ENCODE measurements at places on chromosomes 1 and 21. TPM values are rescaled to one million over a fixed set of nuclear protein-coding genes. Genes with fewer than 3 reads are reported as not detected.

The FCAMR gene
- not detected for total RNA-seq

The LRRC38 gene
- total RNA-seq, result not detected

GRCh38 chr1:180193141-180194047, 36.7 kb upstream of the LHX4 start:
- no peak for DNase-seq

DNA sequence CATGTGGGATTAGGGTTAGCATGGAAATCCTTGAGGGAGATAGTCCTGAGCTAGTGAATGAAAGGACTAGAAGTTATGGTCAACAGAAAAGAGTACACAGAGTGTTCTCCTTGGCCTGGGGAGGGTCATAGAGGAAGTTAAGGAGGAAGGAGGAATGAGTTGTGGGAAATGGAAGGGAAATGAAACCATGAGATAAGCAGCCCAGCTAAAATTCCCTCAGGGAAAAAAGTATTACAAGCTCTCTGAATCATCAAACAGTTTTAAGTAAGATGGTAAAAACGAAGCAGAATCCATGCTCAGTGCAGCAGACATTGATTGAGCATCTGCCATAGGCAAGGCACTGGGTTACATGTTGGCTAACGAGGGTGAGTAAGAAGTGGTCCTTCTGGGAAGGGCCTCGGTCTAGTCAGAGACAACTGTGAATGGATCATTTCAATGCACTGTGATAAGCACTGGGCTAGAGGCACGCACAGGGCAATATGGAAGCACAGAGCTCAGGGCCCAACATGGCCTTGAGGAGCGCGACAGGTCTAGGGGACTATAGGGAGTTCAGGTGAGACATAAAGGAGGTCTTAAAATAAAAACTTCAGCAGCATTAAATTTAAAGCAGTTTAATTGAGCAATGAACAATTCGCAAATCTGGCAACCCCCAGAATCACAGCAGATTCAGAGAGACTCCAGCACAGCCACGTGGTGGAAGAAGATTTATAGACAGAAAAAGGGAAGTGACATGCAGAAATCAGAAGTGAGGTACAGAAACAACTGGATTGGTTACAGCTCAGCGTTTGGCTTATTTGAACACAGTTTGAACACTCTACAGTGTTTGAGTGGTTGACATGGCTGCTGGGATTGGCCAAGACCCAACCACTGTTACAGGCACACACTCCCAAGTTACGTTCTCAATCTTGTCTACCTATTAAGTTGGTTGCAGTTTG, 219.5 kb downstream of the HLX start:
- no peak for DNase-seq

GRCh38 chr1:61132645-61133334, 50.4 kb downstream of the NFIA start:
- no peak for DNase-seq

DNA sequence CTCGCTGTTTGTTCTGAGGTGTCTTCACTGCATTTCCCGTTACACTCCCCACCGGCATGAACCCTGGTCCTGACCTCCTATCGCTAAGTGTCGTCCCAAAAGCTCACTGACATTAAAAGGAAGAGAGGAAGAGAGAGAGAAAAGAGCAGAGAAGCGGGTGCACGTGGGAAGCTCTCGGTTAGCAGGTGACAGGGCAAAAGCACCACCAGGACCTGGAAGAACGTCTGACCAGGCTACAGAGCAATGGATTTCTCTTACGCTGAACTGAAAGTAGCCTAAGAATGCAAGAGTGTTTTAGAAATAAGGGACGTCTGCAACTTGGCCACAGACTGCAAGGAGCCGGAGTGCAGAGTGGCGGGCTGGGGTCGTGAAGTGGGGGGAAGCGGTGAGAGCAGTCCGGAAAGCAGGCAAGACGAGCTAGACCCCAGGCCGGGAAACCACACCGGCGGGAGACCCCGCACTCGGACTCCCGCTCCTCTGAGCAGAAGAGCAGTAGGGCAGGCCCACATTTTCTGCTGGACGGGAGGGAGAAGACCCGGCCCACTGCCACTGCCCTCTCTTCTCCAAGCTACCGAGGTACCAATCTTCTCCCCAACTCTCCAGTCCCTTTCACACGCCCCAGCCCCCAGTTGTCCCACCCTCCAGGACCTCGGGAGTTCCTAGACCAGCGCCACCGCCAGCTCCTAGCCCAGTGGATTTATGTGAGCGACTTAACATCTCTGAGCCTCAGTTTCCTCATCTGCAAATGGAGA, 8.3 kb upstream of the MPZL1 start:
- DNase-seq, result no peak

- DNase-seq, result no peak
Observed at GRCh38 chr1:34075576-34075975, 89.5 kb downstream of the CSMD2 start.
